Uterus (tissue), 4 donors: ENCODE measurements at places on chromosomes 3 and 15.

DNA sequence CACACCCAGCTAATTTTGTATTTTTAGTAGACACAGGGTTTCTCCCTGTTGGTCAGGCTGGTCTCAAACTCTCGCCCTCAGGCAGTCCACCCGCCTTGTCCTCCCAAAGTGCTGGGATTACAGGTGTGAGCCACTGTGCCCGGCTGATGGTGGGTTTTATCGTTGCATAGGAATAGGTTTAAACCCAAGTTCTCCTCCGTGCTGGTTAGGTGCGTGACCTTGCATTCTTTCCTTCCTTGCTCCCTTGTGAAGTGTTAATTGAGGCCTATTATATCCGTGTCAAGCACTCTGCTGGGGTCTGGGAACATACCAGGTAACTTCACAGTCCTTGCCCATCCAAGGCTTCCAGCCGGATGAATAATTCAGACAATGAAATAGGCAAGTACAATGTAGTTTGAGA lies 19.3 kb upstream of the ETV5 start:
- H3K27me3 ChIP-seq = no peaks in the 10 kb centered on the region
- DNase-seq = no peak
- H3K27ac ChIP-seq = no peak overlapping the region
- no peaks in the 10 kb centered on the region for H3K36me3 ChIP-seq
- H3K4me3 ChIP-seq = no peak overlapping the region
- H3K4me1 ChIP-seq = no peaks in the 10 kb centered on the region

DNA sequence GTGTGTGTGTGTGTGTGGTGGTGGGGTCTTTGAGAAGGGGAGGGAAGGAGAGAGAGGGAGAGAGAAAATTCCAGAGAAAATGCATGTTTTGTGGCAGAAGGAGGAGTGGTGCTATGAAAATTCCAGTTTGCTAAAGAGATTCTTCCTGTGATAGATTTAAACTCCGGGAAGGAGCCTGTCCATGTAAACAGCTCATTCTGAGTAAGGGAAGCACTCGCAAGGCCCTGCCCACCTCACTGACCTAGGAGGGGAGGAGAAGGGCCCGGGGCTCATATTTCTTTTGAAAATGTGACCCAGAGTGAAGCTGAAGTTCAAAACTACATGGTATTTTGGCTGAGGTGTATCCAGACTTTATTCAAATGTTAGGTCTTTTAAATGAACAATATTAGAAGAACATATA lies 41.3 kb downstream of the ADAMTSL3 start:
- no peak for DNase-seq
- H3K4me3 ChIP-seq = no peak overlapping the region
- H3K4me1 ChIP-seq = no peaks in the 10 kb centered on the region
- no peaks in the 10 kb centered on the region for H3K36me3 ChIP-seq
- peak overlapping the region; percentile 80 for H3K27ac ChIP-seq

GRCh38 chr3:105466072-105466471 lies 99.4 kb downstream of the ALCAM start:
- no peaks in the 10 kb centered on the region for H3K27me3 ChIP-seq
- H3K27ac ChIP-seq = no peak overlapping the region
- H3K4me3 ChIP-seq = no peak overlapping the region
- no peaks in the 10 kb centered on the region for H3K4me1 ChIP-seq
- H3K36me3 ChIP-seq = no peaks in the 10 kb centered on the region

- H3K27ac ChIP-seq = no peak overlapping the region
- no peaks in the 10 kb centered on the region for H3K4me1 ChIP-seq
- H3K36me3 ChIP-seq = no peaks in the 10 kb centered on the region
- no peaks in the 10 kb centered on the region for H3K27me3 ChIP-seq
- H3K4me3 ChIP-seq = no peak overlapping the region
- no peak for DNase-seq
Observed at GRCh38 chr3:173703771-173704170, 306.2 kb downstream of the NLGN1 start.

DNA sequence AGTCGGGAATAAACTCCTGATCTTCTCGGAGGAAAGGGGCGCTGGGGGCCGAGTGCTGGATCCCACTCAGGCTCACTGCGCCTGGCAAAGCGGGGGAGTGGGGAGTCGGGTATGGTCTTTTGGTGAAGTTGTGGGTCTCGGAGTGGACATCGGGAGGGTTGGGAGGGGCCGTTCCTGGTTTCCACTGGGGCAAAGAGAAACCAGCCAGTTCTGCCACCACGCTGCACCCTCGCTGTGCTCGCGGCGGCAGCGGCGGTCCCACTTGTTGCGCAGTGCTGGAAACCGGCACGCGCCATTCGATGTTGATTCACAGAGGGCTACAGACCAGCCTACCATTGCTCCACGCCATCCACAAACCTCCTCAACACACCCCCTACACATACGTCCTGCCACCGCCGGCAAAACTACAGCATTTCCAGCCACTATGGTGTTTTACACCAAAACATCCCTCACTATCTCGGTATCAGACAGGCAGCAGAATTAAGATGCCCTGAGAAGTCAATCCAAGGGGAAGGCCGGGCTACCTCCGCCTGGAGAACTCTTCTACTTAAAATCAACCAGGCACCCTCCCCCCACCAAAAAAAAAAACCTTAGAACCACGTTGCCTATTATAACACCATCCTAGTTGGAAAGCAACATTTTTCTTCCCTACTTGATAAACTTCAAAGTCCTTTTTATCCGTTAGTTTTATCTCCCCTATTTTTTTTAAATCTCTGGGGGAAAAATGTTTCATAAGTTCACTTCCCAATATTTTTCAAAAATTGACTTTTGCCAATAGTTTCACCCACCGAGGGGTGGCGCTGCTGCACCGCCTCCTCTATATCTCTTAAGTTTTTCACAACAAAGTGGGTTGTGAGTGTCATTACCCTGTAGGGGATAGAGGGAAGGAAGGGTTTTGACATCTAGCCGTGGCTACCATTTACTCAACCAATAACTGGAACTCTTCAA lies 3.6 kb downstream of the BCL6 start:
- no peaks in the 10 kb centered on the region for H3K36me3 ChIP-seq
- H3K27me3 ChIP-seq = no peaks in the 10 kb centered on the region
- H3K4me1 ChIP-seq = peaks cover 1% of the 10 kb centered on the region
- peak; percentile 77 for DNase-seq
- H3K27ac ChIP-seq = peak overlapping the region; percentile 98
- H3K4me3 ChIP-seq = peak overlapping the region; percentile 63

GRCh38 chr15:93150910-93151881 lies 62.2 kb upstream of the RGMA start:
- H3K4me3 ChIP-seq = no peak overlapping the region
- no peak overlapping the region for H3K27ac ChIP-seq
- no peaks in the 10 kb centered on the region for H3K4me1 ChIP-seq
- no peaks in the 10 kb centered on the region for H3K27me3 ChIP-seq
- DNase-seq = no peak
- H3K36me3 ChIP-seq = no peaks in the 10 kb centered on the region
